Activated CD8-positive, alpha-beta T cell treated with anti-CD3 and anti-CD28 coated beads, Interleukin-2, amount 10 ng/mL, durations not matched to agents 7 days and 5 days (primary cell): ENCODE measurements at places on chromosomes 3 and 15. TPM values are rescaled to one million over a fixed set of nuclear protein-coding genes. Genes with fewer than 3 reads are reported as not detected.

GUCA1C gene
- total RNA-seq, result not detected

VPS8 gene
- total RNA-seq, result 51.8 TPM

CADPS gene
- not detected for total RNA-seq

ARID3B gene
- total RNA-seq, result 40.1 TPM

- no peak for DNase-seq
Observed at GRCh38 chr15:51878446-51879386, 49.3 kb downstream of the TMOD3 start.

GRCh38 chr15:78168608-78169007 is 19.4 kb downstream of the IDH3A start:
- DNase-seq, result no peak

- DNase-seq, result no peak
Observed at GRCh38 chr3:30915782-30916181, 21.3 kb upstream of the GADL1 start.

DNA sequence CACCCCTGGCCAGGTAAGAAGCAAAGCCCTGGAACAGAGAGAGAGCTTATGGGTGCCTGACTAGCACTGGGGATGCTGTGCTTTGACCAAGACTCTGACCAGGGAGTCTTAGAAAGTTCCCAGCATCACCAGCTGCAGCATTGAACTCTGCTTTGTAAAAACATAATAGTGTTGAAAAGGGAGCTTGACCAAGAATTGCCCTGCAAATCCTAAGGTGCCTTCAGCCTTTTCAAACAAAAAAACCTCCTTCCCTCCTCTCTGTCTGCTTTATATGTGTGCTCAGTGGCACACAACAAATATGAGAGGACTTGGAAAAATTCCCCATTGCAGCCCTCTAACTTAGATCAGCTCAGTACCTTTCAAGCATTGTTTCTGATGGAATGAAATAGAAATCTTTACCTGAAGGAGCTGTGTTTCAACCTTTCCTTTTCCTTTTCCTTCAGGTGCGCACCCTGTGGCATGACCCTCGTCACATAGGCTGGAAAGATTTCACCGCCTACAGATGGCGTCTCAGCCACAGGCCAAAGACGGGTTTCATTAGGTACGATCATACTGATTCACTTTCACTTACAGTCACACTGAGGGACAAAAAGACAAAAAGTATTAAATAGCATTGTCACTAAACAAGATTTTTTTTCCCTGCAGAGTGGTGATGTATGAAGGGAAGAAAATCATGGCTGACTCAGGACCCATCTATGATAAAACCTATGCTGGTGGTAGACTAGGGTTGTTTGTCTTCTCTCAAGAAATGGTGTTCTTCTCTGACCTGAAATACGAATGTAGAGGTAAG is 13.0 kb downstream of the THBS1 start:
- DNase-seq, result no peak

GRCh38 chr15:68209272-68209671 is 4.1 kb upstream of the CALML4 start:
- no peak for DNase-seq

GRCh38 chr3:184262764-184263179 is 1.4 kb upstream of the CAMK2N2 start:
- no peak for DNase-seq

GRCh38 chr3:118765636-118766305 is 268.9 kb downstream of the IGSF11 start:
- no peak for DNase-seq
